ENCODE measurements at places on chromosomes 5 and 9.

GRCh38 chr5:139651853-139652787, 4.0 kb downstream of the CXXC5 start:
- no peak for DNase-seq

- DNase-seq, result no peak
These were observed 276.6 kb downstream of the GADD45G start for GRCh38 chr9:89881431-89881830.

DNA sequence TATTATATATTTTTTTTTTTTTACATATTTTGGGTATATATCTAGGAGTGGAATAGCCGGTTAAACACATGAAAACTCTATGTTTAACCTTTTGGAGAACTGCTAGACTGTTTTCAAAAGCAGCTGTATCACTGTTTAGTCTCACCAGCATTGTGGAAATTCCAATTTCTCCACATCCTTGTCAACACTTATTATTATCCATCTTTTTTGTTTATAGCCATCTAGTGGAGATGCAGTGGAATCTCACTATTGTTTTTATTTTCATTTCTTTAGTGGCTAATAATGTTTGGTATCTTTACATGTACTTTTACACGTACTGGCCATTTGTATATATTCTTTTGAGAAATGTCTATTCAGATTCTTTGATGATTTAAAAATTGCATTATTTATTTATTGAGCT, 22.7 kb upstream of the CCDC180 start:
- DNase-seq, result no peak

- DNase-seq, result no peak
These were observed 137.8 kb upstream of the RGMB start for GRCh38 chr5:98635656-98636055.

GRCh38 chr9:95336281-95336680, 18.8 kb upstream of the FANCC start:
- no peak for DNase-seq

- DNase-seq, result no peak
These were observed 81.0 kb upstream of the SAP30L start for GRCh38 chr5:154364771-154365170.

GRCh38 chr5:82491397-82491796, 213.2 kb upstream of the RPS23 start:
- DNase-seq, result no peak

- peak; percentile 55 for DNase-seq
These were observed 182.6 kb downstream of the ASTN2 start for GRCh38 chr9:117232281-117232680.

DNA sequence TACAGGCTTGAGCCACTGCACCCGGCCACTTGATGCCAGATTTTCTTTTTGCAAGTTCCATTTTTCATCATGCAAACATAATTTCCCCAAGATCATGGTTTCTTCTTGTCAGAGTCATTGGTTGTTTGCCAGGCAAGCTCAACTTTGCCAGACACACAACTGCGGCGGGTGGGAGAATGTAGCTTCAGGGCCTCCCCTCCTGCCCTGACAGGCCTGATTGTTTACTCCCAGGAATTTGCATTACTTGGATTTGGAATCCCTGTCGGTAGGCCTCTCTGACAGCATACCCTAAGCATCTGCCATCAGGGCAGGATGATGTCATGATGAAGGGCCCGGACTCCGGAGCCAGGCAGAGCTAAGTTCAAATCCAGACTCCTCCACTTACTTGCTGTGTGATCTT, 15.1 kb downstream of the RPS14 start:
- no peak for DNase-seq

GRCh38 chr5:111585946-111586345, 73.6 kb upstream of the STARD4 start:
- DNase-seq, result no peak

DNA sequence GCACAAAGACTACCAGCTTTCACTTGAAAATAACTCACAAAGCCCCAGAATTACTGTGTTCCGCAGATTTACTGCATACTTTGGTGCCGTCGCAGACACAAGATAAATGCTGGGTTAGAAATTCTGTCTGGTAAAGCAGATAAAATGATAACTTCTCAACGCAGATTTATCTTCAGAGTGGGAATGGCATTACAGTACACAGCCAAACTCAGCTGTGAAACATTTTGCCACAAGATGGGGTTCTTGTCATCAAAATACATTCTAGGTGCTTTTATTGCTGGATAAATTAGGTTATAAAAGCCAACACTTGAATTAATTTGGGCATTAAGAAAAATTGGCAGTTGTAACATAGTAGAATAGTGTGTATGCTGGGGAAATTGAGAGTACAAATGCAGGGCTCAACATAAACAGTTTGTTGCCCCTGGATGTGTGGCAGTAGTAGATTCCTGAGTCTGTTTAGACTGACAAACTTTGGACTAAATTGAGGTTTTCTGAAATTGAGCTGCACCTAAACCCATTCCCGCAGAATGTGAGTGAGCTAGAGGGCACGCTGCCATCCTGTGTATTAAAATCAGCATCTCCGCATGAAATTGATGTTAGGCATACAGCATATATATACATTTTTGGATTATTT, 61.1 kb downstream of the LMNB1 start:
- no peak for DNase-seq

GRCh38 chr9:23194281-23194680, 631.8 kb downstream of the ELAVL2 start:
- DNase-seq, result no peak

DNA sequence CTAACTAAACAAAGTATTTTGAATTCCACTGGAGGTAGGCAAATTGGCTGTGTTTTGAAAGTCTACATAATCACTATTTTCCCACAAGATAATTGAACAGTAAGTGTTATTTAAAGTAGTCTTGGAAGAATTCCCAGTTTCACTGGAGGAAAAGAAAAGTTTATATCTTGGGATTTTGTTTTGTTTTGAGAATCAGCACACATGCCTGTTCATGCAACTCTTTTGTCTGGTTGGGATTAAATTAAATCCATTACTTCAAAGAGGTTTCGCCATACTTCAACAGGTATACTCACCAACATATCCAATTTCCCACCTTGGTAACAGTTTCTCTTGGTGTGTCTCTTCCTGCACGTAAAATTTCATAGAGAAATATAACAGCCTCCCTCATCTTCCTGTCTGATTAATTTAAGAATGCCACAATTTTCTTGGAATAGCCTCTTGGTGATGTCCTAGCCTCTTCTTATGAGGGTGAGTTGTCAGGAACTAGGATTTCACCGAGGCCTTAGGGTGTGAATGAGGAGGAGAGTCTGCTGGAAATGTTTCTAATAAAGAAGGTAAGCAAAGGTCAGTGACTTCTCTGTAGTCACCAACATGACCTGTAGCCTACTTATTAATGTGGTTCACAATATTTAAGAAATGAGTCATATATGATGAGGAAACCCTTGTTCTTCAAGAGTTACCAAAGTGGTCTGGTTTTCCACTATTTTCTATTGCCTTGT, 48.1 kb downstream of the ITGA2 start:
- DNase-seq, result no peak

GRCh38 chr9:77649109-77649812, 1.1 kb upstream of the GNA14 start:
- DNase-seq, result no peak

DNA sequence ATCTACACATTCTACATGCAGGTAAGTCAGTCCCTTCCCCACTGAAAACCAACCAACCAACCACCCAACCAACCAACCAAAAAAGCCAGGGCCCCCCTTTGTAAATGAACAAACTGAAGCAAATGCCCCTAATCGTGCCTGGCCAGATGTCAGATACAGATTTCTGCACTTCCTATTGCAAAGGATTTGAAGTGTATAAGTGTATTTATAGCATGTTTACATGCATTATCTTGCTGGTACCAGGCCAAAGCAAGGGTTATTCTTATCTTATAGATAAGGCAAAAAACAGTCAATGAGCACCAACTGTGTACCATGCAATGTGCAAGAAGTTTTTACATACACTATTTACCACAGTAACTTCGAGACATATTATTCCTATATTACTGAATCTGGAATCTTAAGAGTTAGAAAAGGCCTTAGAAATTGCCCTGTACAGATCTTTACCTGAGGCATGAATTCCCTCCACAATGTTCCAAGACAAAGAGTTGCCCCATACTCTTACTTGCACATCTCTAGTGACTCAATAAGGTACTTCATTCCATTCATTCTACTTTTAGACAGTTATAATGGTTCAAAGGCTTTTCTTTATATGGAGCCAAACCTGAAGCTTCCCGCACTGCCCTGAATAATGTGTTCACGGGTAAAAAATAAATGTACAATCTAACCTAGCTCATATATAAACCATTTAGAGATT, 51.7 kb upstream of the NR5A1 start:
- no peak for DNase-seq

DNA sequence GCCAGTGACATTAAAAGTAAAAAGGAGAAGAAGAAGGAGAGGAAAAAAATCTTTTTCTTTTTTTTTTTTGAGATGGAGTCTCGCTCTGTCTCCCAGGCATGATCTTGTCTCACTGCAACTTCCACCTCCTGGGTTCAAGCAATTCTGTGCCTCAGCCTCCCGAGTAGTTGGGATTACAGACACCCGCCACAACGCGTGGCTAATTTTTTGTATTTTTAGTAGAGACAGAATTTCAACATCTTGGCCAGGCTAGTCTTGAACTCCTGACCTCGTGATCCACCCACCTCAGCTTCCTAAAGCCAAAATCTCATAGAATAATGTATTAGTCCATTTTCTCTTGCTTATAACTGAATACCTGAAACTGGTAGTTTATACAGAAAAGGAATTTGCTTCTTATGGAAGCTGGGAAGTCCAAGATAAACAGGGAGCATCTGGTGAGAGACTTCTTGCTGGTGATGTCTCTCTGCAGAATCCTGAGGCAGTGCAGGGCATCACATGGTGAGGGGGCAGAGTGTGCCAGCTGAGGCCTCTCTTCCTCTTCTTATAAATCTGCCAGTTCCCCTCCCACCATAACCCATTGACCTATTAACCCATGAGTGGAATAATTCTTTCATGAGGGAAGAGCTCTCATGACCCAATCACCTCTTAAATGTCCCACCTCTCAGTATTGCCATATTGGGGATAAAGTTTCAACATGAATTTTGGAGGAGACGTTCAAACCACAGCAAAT, 466.3 kb downstream of the GADD45G start:
- no peak for DNase-seq

GRCh38 chr5:150758203-150758530, 650 bp downstream of the DCTN4 start:
- DNase-seq, result no peak

DNA sequence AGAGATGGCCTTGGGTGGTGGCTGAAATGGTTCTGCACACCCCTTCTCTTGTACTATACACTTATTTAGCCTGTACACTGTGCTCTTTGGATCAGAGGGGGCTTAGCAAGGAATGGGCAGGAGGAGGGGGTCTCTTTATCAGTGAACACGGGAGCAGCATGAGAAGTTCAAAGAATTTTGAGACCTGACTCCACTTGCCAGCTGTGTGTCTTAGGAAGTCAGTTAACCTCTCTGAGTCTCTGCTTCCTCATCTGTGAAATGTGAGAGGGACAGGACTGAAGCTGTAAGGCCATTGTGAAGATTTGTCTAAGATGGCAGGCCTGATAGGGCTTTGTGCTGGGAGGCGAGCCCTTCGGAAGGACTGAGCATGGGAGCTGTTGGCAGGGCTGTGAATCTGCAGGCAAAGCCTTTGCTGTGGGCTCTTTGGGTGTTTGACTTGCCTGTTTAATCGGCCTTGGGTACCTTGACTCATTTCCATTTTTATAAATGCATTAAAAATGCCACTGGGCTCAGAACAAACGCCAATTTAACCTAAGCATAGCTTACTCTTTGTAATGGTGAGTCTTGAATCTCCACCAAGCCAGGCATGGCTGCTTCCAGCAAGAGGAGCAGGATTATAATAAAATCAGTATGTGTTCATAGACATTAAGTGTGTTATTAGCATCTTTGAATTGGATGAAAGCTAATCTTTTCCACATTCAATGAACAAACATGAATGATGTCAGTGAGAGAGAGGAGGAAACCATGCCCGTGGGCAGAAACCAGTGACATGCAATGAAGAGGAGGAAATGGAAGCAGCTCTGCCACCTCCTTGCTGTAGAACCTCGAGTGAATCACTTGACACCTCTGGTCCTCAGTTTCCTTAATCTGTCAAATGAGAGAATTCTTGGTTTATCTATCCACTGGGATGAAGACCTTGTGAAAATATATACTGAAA, 89.4 kb downstream of the MACROH2A1 start:
- DNase-seq, result no peak

DNA sequence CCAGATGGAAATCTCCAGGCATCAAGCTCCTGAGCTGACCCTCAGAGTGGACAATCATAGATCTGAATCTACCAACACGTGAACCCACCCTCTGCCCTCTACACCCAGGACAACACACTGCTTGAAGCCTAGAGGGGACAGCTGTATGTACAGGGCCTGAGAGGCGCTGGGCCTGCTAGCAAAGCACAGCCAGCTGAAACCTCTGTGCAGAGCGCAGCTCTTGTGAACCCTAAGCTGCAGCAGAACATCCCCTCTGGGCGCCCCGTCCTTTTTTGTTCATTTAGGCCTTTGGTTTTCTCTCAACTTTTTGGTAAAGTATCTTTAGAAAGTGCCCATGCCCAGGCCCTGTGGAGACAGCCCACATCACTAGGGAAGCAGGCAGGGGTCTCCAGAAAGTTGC, 62.4 kb upstream of the SPTLC1 start:
- DNase-seq, result no peak

GRCh38 chr9:87603854-87604490, 106.3 kb downstream of the DAPK1 start:
- DNase-seq, result no peak

DNA sequence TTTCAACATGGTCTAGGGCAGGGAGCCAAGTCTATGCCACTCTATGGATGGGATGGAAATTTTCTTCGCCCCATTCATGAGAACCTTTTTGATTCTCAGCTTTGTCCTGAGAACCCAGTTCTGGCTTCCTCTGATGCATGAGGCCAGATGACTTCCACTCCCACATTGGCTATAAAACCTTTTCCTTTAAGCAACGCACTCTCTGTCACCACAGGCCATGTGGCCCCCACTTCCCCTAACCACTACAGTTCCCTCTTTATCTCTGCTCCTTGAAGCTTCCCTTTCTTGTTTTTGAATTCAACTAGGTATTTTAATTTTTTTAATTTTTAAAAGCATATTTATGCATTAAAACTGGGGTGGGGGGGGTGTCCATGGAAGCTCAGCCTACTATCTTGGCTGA, 401.3 kb downstream of the ENC1 start:
- no peak for DNase-seq

DNA sequence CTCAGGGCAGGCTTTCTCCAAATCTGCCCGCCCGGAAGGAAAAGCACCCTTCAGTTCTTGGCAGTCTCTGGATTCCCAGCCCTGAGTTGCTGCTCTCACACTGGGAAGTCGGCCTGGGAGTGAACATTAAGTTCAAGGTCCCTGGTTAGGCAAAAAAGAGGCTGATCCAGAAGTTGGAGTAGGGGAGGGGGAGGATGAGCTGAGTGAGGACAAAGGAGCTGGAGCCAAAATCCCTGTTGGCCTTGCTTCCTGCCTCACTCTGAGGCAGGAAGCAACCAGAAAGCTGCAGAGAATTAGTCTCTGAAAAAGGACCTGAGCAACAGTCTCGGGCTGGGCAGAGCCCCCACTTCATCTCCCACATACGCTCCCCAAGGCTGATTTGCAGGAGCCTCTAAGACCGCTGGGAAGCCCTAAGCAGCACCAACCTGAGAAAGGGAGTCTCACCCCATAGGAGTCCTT, 15.0 kb upstream of the RPS14 start:
- DNase-seq, result no peak

All from NCI-H524 treated with DMSO at 0.1 percent for 48 hours (cell line).